ENCODE measurements at places on chromosomes 6 and 20.

DNA sequence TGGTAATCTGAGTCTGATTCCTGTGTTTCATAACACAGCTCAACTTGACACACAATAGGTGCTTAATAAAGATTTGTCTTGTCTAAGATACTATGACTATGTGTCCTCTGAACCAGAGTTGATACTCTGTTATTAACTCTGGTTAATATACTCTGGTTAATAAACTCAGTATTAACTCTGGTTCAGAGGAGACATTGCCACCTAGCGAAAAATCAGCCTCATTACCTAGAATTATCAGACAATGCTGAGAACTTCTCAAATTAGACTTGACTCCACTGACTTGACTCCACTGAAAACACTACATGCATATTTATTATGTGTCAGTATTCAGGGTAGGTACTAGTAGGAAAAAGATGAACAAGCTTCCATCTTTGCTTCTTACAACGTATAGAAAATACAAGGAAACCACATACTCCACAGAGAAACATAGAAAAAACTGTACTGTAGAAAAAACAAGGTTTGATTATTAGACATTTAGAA lies 73.9 kb downstream of the AHI1 start:
- no peak for DNase-seq

DNA sequence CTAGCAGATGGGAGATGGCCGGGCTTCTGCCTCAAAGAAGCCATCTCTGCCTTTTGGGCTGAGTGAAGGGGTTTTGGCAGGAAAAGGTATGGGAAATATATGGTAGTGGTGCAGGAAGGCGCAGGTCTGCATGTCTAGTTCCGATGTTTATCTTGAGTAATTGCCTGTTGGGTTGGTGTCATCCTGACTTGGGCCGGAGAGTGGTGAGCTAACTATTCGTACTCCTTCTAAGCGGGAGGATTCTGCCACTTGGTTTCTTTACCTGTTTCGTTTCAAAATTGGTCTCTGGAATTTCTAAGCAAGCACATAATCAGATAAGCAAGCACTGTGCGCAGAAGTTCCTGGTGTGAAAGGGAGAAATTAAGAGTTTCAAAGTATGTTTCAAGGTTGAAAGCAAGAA lies 229.6 kb downstream of the SAMD5 start:
- no peak for DNase-seq

GRCh38 chr20:38034961-38035360 lies 1.4 kb downstream of the RPRD1B start:
- no peak for DNase-seq

DNA sequence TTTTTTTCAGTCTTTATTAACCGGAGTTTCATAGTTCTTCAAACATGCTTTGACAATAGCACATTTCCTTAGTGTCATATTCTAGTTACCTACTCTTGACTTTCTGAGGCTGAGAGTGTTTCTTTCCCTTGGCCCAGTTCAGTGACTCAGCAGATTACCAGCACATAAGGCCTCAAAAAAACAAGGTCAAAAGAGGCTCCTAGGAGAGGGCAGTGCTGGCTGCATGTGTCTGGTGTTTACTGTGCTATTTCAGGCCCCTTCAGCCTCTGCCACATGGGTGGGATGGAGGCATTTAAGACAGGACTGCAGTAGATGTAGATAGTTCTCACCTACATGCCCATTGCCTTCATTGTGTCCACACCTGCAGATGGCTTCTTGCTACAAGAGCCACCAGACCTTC lies 198.2 kb upstream of the SSTR4 start:
- no peak for DNase-seq

GRCh38 chr6:158207422-158207788 lies 39.3 kb downstream of the GTF2H5 start:
- no peak for DNase-seq

GRCh38 chr6:149484733-149485700 lies at the start of gene ZC3H12D:
Gene ZC3H12D (minus strand): TSS chr6:149485014. CDS start chr6:149474543, 10,471 bp downstream.
- DNase-seq = no peak

- no peak for DNase-seq
Measured at GRCh38 chr20:63532449-63532971, 4.7 kb downstream of the PTK6 start.

DNA sequence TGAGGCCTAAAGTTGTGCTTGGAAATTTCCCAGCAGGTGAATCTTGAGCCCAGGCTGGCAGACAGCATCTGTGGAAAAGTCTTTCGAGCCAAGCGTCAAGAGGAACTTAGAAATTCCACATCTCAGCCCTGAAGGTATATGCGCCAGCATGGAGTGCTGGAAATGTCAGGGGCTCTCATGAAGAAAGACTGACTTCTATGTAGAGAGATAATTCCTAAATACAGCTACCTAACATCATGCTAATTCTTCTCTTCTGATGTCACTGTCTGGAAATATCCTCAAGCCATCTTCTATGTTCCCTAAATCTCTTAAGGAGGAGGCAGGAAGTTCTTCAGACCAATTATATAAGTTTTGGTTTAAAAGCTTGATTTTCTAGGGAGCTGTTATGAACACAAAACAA lies 492.4 kb upstream of the MARCKS start:
- DNase-seq = no peak

- no peak for DNase-seq
Measured at GRCh38 chr6:37868447-37868825, 48.9 kb downstream of the ZFAND3 start.

- no peak for DNase-seq
Measured at GRCh38 chr6:160428818-160429619, 80.8 kb downstream of the SLC22A3 start.

GRCh38 chr6:106064142-106064541 lies 22.0 kb upstream of the PRDM1 start:
- no peak for DNase-seq

DNA sequence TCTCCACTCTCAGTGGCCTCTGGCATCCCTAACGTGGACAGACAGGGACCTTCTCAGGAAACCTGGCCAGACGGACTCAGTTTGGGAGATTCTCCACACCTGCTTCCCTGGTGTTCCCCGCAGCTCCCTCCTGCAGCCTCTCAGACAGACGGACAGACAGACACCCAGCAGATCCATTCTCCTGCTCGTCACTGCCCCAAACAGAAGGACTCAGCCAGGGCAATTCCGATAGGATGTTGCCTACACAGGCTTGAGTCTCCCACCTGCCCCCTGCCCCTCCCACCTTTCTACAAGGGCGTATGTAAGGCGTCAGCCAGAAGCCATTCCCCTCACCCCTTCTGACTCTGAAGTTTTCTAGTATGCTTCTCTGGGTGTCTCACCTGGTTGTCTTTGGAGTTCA lies 428 bp downstream of the CCM2L start:
- no peak for DNase-seq

Data from posterior cingulate gyrus (tissue), 11 donors.